Stimulated activated CD4-positive, alpha-beta T cell treated with anti-CD3 and anti-CD28 coated beads, Interleukin-4, amount 100 ng/mL, for 4 hours (primary cell): ENCODE measurements at places on chromosomes 7 and 10.

DNA sequence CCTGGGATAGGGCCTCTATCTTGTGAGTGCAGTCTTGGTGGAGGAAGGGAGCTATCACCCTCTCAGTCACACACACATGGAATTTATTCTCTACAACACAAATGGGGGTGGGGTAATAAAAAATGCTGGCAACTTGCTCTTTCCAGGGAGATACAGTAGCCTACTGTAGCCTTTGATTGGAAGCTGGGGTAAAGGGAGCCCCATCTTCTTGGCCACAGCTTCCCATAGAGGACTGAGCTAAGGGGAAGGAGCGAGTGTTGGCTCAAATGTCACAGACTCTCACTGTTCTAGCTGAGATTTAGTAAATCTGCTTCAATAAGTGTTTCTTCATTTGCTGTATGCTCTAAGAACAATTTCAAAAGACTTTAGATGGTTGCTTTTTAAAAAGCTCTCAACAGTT lies 222.2 kb upstream of the CXCL12 start:
- no peak for DNase-seq

GRCh38 chr7:127755965-127756364 lies 104.0 kb downstream of the SND1 start:
- DNase-seq: no peak

DNA sequence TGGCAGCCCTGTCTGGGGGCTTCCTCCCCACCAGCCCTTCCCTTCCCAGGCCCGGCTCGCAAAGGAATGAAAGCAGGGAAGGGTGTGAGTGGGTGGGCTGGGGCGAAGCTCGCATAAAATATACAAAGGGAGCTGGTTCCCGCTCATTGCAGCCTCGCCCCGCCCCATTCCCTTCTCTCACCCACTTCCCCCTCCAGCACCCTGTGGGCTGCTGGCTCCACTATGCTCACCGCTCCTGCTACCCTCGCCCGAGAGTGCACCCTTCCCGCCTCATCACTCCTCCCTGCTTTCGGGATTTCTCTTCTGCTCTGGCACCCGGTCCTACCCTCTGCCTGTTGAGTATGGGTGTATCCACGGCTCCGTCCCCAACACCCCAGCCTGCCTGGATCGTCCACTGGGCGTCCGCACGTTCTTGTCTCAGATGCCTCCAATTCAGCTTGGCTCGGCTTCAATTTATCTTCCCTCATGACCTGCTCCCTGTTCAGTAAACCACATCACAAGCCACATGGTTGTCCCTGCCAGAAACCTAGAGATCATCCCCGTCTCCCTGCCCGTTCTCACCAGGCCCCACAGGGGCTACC lies 14.4 kb upstream of the TTYH3 start:
- DNase-seq: no peak

GRCh38 chr7:70886547-70886946 lies 245.4 kb upstream of the GALNT17 start:
- DNase-seq: no peak

- DNase-seq: no peak
Measured at GRCh38 chr10:118808601-118809356, 54.0 kb upstream of the CACUL1 start.

GRCh38 chr7:151310578-151310977 lies 31.0 kb upstream of the NUB1 start:
- DNase-seq: no peak

GRCh38 chr7:157780312-157780711 lies 443.5 kb downstream of the DNAJB6 start:
- no peak for DNase-seq

GRCh38 chr10:12081879-12082557 lies 13.3 kb downstream of the DHTKD1 start:
- no peak for DNase-seq

DNA sequence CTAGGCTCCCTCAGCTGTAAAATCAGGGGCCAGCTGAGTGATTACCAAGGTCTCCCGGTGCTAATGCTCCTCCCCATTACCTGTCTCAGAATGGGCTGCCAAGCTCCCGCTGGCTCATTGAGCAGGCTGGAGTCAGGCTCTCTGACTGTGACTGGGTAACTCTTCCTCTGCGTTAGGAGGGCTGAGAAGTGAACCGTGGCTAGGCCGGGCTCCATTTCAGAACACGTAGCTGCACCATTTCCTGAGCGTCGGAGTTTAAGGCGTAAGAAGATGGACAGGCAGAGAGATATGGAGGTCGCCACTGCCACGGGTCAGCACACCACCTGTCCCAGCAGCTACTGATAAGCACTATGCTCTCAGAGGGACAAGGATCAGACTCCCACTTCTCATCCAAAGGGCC lies 250.3 kb downstream of the TCERG1L start:
- DNase-seq: no peak

GRCh38 chr10:75956624-75957023 lies 525.2 kb downstream of the LRMDA start:
- no peak for DNase-seq

- DNase-seq: no peak
Measured at GRCh38 chr10:51214207-51215196, 140.2 kb downstream of the PRKG1 start.

DNA sequence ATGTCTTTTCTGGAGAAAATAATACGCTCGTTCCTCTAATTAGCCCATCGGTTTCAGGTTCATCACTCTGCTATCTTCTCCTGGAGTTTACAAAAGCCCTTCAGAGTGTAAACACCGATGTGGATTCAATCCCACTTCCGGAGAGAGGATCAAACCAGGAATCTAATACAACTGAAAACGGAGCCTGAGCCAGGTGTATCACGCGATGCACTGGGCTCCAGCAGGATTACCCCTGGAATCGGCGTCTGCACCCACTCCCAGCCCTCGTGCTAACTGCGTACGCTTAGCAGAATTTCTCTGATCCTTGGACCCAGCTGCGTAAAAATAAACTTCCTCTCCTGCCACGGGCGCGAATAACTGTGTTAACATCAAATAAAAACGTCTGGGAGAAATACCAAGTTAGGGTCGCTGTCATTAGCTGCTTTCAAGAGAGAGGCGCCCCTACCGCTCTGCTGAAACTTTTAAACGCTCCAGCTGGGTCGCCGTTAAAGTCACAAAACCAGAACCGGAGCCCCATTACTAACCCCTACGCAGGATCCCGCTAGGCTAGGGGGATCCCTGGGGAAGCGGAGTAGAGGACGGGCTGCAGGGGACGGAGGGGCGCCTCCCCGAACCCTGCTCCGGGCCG lies 502 bp downstream of the ZNF3 start:
- DNase-seq: no peak

- no peak for DNase-seq
Measured at GRCh38 chr7:74029089-74029785, 1.3 kb downstream of the ELN start.

DNA sequence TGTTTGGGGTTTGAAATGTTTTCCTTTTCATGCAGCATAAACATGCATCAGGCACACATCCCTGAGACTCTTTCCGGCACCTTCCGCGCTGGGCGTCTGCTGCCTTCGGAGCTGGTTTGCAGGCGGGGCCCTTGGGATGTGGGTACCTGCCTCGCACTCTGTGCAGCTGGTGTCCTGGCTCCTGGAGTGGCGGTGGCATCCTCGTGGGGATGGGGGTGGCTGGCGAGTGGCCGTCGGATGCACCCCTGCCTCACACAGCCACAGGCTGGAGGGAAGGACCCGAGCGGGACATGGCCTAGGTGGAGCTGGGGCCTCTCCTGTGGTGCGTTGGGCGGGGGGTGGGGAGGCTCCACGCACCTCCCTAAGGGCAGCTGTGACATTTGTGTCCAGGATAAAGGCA lies 68.5 kb upstream of the ADGRA1 start:
- no peak for DNase-seq

DNA sequence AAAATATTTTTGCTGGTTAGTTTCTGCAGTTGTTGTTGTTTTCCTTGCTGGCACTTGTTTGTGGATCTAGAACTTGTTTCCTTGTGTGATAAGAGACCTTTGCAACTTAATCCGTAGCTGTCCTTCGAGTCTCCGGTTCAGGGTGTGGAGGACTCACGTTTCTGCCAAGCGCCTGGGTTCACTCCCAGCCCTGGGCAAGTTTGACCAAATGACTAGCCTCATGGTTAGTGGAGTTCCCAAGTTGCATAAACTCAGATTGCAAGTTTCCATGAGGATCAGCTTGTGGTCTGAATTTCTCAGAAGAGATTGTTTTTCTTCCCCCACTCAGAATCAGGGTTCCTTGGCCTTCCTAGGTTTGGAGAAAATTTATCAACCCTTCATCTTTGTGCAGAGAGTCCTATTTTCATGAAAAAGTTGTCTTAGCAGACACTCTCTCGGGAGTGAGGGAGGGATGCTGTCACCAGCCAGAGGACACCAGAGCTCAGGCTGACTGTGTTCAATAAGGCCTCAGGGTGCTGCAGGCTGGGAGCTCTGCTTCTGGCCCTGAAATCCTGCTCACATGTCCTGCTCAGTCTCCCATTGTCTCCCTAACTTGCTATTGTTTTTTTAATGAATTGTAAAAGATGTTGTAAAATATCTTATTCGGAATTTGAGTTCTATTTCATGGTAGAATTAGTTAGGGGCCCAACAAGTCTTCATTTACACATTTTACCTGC lies 377.7 kb upstream of the KLF6 start:
- DNase-seq: no peak

- no peak for DNase-seq
Measured at GRCh38 chr7:120677535-120677934, 180.4 kb downstream of the TSPAN12 start.

DNA sequence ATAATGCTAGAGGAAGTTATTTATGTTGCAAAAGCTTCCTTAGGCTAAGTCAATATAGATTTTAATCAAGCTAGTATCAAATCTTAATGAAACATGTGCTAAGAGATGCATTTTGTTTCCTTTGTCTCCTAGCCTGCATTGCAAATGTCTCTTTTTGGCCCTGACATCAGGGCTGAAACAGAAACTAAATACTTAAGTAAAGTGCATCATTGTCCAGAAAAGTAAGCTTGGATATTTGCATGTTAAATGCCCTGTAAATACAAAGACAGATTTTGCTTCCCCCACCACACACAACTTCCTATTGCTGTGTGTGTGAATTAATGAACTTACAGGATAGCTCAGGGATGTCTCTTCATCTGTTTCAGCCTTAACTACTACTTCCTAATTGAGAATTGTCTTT lies 10.0 kb upstream of the STAMBPL1 start:
- DNase-seq: no peak

- peak; percentile 55 for DNase-seq
Measured at GRCh38 chr7:91264046-91264923, at the start of gene FZD1. Gene FZD1 (plus strand): TSS chr7:91264433. CDS start chr7:91264881, 448 bp downstream.

GRCh38 chr7:13920053-13920697 lies 69.3 kb downstream of the ETV1 start:
- DNase-seq: no peak

DNA sequence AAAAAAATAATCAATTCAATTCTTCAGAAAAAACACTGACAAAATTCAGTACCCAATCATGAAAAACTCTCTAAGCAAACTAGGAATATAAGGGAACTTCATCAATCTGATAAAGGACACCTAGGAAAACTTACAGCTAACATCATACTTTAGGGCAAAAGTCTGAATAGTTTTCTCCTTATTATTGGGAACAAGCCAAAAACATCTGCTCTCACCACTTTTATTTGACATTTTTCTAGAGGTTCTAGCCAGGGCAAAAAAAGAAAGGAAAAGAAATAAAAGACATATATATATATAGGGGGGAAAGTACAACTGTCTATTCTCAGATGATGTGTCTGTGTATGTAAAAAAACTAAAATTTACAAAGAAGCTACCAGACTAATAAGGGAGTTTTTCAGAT lies 19.0 kb downstream of the CDK6 start:
- no peak for DNase-seq

DNA sequence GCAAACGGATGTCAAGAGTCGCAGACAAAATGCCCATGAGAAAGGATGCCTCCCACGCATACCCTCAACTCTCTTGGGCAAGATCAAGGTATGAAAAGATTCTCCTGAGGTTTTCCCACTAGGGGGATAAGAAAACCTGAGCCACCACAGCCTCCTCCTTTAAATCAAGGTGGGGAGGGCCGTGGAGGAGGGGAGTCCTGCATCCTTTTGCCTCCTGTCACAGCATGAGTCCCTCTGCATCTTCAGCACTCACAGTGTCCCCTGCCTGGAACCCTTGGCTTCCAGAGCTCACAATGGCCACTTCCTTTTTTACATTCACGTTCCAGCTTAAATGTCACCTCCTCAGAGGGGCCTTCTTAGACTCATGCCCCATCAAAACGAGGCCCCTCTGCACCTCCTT lies 207.6 kb downstream of the GLI3 start:
- DNase-seq: no peak

DNA sequence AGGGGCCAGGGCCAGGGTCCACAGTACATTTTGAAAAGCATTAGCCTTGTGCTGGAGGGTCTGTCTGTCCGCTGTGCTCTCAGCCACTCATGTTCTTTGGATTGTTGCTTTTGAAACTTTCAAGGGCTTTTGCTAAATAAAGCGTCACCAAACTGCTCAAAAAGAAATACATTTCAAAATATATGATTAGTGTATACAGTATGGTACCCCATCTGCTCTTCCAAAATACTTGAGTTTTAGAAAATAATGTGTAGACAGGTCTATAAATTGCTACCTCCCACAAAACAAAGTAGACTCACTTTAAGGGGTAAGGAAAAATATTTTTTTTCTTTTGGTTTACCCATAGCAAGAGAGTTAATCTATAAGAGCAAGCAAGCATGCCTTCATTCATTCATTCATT lies 194.3 kb upstream of the AOAH start:
- DNase-seq: no peak

DNA sequence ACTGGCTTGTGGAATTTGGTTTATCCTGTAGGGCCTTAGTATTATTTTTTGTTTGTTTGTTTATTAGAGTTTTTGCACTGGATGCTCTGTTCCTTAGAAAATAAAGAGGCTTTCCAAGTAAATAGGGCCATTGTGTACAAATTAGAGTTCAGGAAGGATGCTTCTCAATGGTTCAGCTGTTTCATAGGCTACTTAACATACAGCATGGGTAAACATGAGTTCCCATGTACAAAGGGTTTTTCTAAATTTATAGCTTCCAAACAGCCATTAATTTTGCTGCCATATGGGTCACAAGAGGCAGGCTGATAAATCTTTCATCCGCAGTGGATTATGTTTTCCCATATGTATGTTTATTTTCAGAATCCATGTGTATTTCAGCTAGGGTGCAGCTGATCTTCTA lies 121.6 kb upstream of the WDR11 start:
- DNase-seq: no peak

- no peak for DNase-seq
Measured at GRCh38 chr10:133440633-133441285, 13.0 kb upstream of the SCART1 start.

DNA sequence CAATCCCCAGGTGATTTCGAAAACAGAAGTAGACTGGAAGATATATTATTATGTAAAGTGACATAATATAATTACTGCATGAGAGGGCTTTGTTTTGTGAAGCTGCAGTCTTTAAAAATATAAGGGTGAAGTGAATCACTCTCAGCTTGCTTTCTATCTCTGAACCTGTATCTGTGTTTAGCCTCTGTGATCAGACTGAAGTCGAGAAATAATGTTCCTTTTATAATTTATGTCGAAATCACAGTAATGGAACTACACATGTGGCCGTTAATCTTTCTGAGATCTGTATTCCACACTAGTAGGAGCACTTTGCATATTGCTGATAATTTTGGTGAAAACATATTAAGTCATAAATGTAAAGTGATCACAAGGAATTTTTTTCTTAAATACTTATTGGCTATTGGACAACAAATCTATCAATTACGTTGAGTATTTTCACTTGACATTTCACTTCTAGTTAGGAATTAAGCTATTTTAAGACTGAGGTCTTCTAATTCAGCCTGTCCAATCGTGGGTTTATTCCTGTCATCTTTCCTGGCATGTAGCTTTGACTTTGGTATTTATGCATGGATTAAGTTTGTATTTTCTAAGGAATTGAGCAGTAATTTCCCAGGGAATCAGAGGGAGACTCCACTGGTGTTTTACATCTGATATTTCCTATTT lies 268.2 kb upstream of the POT1 start:
- DNase-seq: no peak

- no peak for DNase-seq
Measured at GRCh38 chr10:129799942-129800341, 164.1 kb downstream of the EBF3 start.
